ENCODE measurements at places on chromosomes 2 and 18.

GRCh38 chr2:12948961-12949353, 232.2 kb downstream of the TRIB2 start:
- DNase-seq, result no peak

GRCh38 chr2:100344433-100344832, 22.1 kb upstream of the LONRF2 start:
- DNase-seq, result no peak

DNA sequence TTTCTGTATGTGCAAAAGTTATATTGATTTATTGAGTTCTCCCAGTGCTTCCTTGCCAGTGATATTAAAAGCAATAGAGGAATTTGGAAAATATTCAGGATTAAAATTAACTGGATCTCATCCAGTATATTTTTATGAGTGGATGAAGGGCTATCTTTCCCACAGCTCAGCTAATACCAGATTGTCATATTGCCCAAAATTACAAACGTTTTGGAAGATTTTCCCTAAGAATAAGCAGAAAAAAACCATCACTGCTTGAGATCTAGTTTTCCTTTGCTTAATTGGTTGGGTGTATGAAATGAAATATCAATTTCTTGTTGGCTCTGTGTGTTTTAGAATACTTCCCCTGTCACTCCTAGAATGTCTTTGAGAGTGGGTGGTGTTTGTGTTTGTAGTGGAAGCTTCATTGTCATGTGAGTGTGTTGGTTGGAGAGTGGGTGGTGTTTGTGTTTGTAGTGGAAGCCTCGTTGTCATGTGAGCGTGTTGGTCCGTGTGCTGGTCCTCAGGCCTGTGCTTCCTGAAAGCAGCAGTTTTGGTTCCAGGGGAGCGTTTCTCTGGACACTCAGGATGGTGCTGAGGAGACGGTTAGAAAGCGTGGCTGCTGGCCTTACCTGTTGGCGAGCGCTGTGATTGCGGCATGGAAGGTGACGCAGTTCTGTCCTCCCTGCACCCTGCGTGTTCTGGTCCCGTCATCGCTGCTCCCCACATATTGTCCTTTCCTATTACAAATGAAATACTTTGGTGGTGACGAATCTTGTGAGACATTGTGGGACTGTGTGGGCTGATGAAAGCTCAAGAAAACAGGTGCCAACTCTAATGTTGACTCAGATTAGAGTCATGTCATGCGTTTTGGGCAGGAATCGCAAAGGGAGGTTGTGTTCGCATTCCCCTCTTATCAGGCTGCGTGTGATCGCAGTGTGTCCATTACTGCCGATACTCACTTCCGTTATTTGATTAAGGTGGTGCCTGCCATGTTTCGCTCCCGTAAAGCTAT, 12.4 kb downstream of the ASB1 start:
- no peak for DNase-seq

GRCh38 chr2:11307764-11308415, 36.5 kb downstream of the ROCK2 start:
- DNase-seq, result no peak

GRCh38 chr2:188322569-188323551, 31.2 kb downstream of the GULP1 start:
- no peak for DNase-seq

GRCh38 chr2:29865512-29865911, 55.9 kb downstream of the ALK start:
- DNase-seq, result no peak

Measured in NCI-H524 treated with DMSO at 0.1 percent for 48 hours (cell line).